ENCODE measurements at places on chromosomes 2 and 18.

- DNase-seq = no peak
Measured at GRCh38 chr2:236799391-236800026, 229.9 kb downstream of the ACKR3 start.

GRCh38 chr18:79795446-79795845, 2.3 kb upstream of the KCNG2 start:
- DNase-seq = no peak

DNA sequence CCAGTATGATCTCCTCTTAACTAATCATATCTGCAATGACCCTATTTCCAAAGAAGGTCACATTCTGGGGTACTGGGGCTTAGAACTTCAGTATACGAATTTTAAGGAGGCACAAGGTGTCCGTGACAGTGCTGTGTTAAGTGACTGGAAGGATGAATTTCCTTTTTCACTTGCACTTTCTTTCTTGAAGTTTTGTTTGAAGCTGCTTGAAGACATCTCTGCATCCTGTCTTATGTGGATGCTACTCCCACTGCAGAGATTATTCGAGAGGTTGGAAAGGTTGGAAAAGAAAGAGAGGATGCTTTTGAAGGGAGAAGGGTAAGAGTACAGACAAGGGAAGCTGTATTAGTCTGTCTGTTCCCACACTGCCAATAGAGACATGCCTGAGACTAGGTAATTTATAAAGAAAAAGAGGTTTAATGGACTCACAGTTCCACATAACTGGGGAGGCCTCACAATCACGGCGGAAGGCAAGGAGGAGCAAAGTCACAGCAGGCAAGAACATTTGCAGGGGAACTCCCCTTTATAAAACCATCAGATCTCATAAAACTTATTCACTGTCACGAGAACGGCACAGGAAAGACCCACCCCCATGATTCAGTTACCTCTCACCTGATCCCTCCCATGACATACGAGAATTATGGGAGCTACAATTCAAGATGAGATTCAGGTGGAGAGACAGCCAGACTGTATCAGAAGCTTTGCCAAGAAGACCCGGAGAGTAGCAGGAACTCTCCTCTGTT, 3.6 kb upstream of the RNF144A start:
- DNase-seq = no peak

GRCh38 chr2:27096748-27097297, 10.3 kb downstream of the KHK start:
- no peak for DNase-seq

- DNase-seq = no peak
Measured at GRCh38 chr2:129443235-129443864, 536.1 kb upstream of the RAB6C start.

DNA sequence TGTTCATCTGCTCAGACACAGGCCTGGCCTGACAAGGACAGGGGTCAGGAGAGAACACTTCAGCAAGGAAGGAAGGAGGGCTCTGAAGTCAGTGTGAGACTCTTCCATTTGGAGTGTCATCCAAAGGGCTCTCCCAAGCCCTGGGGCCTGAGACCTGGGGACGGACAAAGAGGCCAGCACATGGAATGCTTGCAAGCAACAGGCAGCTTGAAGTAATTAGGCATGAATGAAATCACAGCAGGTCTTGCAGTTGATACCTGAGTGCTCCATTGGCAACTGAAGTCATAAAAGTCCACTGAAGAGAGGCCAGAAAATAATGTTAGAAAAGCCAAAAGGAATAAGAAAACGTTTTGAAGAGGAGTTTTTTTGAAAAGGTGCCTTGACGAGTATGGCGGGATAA, 231.7 kb downstream of the VAPA start:
- no peak for DNase-seq

DNA sequence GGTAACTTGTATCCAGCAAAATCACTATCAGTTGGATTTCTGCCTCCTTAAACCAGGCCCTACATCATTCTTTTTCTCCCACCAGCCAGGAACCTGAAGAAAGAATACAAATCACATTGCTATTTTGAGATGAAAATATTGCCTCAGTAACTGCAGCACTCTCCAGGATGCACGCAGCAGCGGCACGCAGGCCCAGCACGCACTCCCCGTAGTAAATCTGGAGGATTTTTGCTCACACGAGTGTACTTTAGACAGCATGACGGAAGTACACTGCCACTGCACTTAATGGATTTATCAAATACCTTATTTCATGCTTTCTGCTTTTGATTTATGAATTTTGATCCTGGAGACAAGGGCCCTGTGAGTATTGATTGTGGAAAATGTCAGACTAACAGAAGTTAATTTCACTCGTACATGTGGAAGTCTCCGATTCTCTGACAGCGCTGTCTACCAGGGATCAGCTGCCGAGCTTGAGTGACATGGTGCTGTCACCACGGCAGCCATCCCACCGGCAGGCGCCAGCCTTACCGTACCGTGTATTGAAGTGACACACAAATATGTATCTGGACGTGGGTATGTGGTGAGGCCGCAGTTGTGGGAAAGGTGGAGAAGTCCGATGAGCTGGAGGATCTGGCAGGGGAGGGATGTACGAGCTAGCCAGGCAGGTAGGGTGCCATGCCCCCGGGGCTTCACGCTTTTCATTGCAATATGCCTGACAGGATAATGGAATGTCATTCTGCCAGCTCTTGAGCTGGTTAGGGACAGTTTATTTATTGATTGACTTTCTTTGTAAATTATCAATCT, 863.7 kb downstream of the GALR1 start:
- DNase-seq = no peak

DNA sequence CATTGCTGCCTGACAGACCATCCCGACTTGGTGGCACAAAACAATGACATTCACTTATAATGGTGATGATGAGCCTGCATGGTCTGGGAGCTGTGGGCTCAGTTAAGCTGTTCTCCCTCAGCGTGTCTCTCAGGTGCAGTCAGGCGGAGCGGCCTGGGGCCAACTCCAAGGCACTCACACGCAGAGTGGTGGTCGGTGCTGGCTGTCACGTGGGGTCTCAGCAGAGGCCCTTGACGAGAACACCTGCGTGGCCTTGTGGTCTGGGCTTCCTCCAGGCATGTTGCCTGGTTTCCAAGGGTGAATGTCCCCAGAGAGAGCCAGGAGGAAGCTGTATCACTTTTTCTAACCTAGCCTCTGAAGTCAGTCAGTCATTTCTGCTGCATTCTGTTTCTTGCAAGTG, 29.8 kb downstream of the ARMC9 start:
- no peak for DNase-seq

DNA sequence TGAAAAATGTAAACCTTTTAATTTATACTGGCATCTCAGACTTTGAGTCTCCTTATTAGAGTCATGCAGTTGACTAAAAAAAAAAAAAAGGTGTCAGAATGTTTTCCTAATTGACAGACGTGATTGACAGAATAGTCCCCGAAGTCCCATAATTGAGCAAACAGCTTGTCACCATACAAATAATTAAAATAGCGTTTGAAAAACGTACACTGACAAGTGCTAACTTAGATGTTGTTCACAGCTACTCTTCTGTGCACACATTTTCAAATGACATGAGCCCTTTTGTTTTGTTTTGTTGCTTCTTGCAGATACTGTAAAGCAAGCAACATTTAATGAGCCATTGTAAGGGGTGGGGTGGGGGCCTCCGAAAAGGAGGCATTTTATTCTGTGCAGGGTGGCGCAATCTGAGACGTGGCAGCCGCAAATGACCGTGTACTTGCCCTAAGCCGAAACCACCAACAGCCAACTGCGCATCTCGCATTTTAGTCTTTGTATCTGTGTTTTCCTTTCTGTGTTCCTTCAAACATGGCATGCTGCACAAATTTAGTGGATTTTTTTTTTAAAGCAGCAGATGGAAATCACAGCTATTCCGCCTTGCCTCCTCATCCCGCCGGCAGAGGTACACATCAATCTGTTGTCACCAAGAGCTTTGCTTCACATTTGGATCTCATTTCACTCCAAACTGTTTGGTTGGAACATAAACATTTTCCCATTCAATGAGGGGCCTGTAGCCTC, 52.4 kb downstream of the LPIN1 start:
- DNase-seq = no peak
